ENCODE measurements at places on chromosomes 16 and 17. TPM values are rescaled to one million over a fixed set of nuclear protein-coding genes. Genes with fewer than 3 reads are reported as not detected.

DNA sequence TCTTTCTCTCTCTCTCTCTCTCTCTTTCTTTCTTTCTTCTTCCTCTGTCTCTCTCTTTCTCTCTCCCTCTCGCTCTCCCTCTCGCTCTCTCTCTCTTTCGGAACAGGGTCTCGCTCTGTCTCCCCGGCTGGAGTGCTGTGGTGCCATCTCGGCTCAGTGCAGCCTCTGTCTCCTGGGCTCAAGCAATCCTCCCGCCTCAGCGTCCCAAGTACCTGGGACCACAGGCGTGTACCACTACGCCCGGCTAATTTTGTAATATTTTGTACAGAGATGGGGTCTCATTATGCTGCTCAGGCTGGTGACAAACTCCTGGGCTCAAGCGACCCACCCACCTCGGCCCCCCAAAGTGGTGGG, 12.7 kb upstream of the KLHDC4 start:
- H3K27ac ChIP-seq: peak overlapping the region; percentile 61
- no peaks in the 10 kb centered on the region for H3K27me3 ChIP-seq
- H3K4me1 ChIP-seq: peaks cover 8% of the 10 kb centered on the region

DNA sequence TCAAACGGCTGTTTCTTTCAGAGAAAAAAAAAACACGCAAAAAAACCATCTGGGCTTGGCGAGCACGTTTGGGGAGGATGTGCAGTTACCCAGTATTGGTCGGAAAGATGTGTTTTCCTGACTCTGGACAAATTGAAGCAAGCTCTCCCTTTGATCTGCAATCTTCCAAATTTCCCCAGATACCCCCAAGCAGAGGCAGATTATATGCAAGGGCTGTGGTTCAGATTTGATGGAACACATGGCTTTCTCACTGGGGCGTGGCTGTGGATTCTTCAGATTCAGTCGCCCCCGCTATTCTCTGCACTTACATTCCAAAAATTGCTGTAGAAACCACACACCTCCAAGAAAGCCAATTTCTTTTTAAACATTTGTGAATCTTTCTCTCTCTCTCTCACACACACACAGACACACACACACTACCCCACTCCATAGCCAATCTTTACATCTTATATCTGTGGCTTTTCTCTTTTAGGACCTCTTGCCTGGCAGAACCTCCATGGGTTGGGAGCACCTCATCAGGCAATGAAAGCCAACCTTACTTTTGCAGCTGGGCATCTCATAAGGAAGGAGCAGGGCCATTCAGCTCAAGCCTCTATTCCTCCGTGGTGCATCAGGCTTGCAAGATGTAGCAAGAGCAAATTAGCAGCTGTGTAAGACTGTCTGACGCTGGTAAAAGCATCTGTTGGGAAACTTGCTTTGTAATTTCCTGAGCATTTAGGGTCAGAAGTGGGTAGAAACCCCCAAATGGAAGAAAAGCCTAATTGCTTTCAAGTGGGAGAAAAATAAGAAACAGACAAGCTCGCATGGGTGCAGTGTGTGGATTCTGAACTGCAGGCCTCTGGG, 103.9 kb upstream of the FAM20A start:
- H3K27ac ChIP-seq: no peak overlapping the region
- no peak for DNase-seq
- H3K27me3 ChIP-seq: no peaks in the 10 kb centered on the region
- H3K36me3 ChIP-seq: no peaks in the 10 kb centered on the region

DNA sequence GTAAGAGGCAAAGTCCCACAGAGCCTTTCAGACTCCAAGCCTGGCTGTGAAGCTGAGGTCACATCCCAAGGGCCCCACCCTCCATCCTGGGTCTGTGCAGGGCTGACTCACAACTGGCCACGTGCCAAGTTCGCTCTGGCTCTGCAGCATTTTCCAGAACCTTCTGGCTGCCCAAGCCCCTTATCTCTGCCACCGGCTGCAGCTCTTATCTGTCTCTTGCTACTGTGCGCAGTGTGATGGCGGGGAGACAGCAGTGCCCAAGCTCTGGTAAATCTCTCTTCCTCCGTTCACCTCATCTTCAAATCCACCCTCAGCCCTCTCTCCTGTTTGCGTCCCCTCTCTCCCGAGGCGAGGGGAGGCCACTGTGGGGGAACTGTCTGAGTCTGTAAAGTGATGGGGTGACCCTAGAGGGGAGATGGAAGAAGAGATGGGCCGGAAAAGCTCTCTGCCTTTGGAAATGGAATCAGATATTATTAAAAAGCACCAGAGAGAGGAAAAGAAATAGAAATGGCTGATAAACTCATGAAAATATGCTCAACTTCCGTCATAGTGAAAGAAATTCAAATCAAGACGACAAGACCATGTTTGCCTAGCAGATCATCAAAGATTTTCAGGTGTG, 162.7 kb upstream of the CDC42EP4 start:
- H3K27me3 ChIP-seq: peaks cover 32% of the 10 kb centered on the region
- H3K27ac ChIP-seq: no peak overlapping the region

KRT16 gene
- polyA plus RNA-seq: 4.8 TPM

DNA sequence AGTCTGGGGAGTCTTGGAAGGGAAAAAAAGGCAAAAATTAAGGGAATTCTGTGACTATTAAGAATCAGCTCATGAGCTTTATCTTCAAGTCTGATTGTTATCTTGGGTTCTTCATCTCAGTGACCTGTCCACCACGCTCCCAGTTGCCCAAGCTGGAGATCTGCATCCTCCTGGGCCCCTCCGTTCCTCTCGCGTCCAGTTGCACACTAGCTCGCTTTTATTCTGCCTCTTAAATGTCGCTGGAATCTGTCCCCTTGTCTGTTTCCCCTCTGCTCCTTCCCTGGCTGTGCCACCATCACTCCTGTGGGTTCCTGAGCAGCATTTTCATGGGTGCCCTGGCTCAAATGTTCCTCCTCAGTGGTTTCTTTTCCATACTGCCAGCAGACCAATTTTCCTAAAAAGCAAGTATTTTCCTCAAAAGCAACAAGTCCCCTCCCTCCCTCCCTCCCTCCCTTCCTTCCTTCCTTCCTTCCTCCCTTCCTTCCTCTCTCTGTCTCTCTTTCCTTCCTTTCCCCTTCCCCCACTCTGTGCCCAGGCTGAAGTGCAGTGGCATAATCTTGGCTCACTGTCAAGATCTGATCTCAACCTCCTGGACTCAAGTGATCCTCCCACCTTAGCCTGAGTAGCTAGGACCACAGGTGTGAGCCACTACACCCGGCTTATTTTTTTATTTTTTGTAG, 1.4 kb downstream of the ENDOV start:
- no peaks in the 10 kb centered on the region for H3K36me3 ChIP-seq
- H3K27ac ChIP-seq: no peak overlapping the region
- no peaks in the 10 kb centered on the region for H3K27me3 ChIP-seq
- peak overlapping the region; percentile 92 for H3K4me3 ChIP-seq

PCYT2 gene
- polyA plus RNA-seq: 124 TPM

GRCh38 chr16:89919535-89920406, 1.1 kb downstream of the MC1R start:
- no peak overlapping the region for H3K27ac ChIP-seq
- peaks cover 33% of the 10 kb centered on the region for H3K4me1 ChIP-seq
- DNase-seq: no peak
- H3K36me3 ChIP-seq: no peaks in the 10 kb centered on the region
- peaks cover 6% of the 10 kb centered on the region for H3K27me3 ChIP-seq
